LHCN-M2 (cell line): ENCODE measurements at places on chromosomes 16 and 17. TPM values are rescaled to one million over a fixed set of nuclear protein-coding genes. Genes with fewer than 3 reads are reported as not detected.

Gene ABCC12
- total RNA-seq = not detected in 2 replicates

DNA sequence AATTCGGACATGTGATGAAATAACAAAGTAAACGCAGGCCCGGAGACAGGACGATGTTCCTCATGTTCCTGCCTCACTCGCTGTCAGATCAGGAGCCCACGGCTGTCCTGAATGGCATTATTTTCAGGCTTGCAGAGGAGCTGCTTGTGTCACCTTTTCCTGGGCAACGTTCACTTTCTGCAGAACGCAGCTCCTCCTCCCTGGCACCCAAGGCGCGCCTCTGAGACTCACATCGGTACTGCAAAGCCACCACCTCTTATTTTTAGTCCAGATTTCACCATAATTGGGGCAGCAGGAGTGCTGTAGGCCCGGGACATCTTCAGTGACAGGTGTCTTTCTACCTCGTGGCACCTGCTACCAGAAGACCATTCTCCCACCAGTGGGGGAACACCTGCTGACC, 8.0 kb upstream of the C16orf96 start:
- no peak for DNase-seq

DNA sequence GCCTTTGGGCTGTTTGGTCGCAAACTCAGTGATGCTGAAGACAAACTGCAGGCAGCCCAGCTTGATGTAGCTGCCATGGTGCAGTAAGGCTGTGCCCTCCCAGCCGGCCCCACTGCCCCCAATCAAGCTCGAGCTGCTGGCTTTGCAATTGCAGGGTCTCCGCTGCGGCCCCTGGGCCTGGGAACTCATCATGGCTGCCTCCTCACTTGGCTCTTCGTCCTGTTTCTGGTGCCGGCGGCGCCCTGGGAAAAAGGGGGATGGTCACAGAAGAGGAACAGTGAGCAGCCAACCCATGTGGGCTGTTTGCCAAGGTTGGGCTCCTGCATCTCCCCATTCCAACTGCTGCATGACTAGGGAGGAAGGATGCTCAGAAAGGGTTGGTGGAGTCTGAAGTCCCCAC, 3.4 kb upstream of the DHRS13 start:
- no peak for DNase-seq

Gene BAIAP3
- 0.46 and 0.51 TPM in 2 replicates for total RNA-seq

GRCh38 chr17:73286863-73287296, 24.9 kb downstream of the CDC42EP4 start:
- no peak for DNase-seq

Gene KRTAP4-6
- not detected in 2 replicates for total RNA-seq

- DNase-seq = peak; percentile 90
Measured at GRCh38 chr16:68707340-68708152, 29.5 kb upstream of the CDH1 start.

Gene CHST5
- total RNA-seq = not detected in 2 replicates

GRCh38 chr16:66207883-66208265, 158.6 kb upstream of the CDH5 start:
- DNase-seq = no peak

- no peak for DNase-seq
Measured at GRCh38 chr16:67163999-67164558, 466 bp upstream of the HSF4 start.

DNA sequence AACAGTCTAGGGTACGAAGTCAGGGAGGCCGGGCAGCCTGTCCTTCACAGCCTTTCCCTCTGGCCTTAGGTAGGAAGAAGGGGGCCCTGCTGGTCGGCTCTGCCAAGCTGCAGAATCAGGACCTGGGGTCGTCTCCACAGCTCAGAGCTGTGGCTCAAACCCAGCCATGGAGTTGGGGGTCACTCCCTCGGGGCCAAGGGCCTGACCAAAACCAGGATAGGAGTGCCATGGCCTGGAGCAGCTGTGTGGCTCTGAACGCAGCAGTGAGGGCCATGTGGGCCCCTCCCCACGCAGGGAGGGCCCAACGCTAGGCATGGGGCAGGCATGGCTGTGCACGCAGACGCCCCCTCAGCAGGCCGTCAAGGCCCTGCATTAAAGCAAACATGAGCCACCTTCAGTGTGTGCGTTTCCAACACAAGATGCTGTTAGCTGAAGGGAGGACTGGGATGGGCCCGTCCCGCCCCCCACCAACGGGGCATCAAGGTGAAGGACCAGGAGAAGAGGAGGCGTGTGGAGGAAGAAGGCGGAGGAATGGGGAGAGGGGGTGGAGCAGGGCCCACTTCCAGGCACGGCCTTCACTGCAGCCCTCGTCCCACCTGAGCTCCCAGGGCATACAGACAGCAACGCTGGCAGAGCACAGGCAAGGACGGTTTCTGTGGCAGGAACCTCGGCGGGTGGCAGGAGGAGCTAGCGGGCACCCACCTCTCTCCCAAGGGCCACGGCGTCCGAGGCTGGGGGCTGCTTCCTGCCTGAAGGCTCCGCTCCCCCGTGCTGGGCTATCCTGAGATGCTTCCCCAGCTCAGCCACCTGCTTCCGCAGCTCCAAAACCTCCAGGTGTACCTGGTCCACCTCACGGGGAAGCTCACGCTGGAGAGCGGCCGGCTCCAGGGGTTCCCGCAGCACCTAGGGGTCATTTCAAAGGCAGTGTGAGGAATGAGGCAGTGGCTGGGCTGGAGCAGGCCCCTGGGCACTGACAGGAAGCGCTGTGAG, 55.3 kb downstream of the CCDC57 start:
- no peak for DNase-seq

DNA sequence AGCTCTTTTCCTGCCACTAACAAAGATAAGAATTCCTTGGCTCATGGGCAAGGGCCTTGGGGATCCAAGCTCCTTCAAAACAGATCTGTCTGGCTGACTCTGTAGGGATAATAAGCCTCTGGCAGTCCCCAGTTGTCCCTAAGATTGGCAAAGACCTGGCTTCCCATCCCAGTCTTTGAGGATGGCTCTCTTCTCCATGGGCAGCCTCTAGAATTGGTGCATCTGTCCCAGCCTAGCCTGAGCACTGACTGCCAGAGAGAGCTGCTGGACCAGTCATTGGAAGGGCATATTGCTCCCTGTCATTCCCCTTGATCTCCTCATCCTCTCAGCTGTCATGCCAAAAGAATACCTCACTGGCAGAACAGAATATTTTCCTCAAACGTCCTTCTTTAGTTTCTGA, 13.2 kb upstream of the CUEDC1 start:
- no peak for DNase-seq
